Activated CD8-positive, alpha-beta memory T cell treated with anti-CD3 and anti-CD28 coated beads for 1 hour (primary cell): ENCODE measurements at places on chromosomes 7 and 10.

DNA sequence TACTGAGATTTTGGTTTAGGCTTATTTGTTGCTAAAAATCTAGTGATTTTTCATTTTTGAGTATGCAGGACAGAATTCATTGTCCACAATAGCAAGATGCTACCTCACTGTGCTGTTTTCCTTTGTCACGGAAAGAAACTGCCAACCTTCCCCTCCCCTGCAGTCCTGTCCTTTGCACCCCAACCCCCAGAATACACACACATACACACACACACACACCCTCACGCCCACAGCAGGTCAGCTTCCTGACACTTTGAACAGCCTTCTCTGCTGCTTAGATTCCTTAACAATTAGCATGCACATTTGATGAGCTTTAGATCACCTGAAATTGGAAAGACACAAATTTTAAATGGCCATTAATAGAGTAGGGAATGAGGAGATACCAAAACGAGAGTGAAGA, 32.1 kb downstream of the ARMC3 start:
- no peak for DNase-seq

DNA sequence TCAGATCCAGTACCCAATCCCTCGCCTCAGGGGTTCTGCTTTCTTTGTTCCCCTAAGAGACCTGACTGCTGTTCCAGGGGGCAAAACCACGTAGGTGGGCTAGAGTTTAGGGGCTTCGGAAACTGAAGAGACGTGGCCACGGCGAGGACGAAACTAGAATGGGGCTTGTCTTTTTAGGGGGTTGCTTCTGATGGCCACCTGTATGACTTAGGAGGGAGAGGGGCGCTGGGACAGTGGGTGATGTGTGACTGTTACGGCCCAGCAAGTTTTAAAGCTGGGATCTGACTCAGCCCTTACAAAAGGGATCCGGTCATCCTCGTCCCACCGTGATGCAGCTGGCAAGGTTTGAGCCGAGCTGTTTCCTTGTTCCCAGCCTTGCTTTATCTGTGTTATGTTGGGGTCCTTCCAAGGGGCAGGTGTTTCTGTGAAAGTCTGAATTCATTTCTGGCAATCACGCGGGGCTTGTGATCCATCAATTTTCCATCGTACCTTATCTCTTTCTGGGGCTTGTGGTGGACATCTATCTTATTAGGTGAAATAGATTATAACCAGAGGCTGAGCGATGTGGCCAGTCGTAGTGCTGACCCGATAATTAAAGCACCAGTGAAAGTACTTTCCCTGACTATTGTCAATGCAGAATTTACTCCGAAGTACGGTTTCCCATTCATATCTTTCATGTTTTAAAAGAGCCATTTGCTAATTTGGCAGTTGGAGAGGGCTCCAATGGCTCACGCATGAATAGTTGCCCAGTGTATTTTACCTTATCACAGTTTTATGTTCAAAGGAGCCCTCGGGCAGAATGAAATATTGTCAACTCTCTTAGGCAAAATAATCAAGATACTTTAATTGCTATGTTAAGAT, 830 bp downstream of the MET start:
- DNase-seq, result no peak

- DNase-seq, result no peak
Observed at GRCh38 chr10:113916053-113916452, 61.6 kb downstream of the NHLRC2 start.

- DNase-seq, result no peak
Observed at GRCh38 chr7:134875867-134876266, 96.4 kb downstream of the CALD1 start.

GRCh38 chr10:45602082-45602730, 70.4 kb downstream of the ZFAND4 start:
- DNase-seq, result no peak

GRCh38 chr10:124344931-124345330, 73.8 kb downstream of the OAT start:
- DNase-seq, result no peak

GRCh38 chr7:64277630-64278029, 36.1 kb upstream of the ZNF736 start:
- DNase-seq, result no peak

- DNase-seq, result no peak
Observed at GRCh38 chr7:2851497-2851896, 7.4 kb upstream of the GNA12 start.

GRCh38 chr7:22356701-22357310, at the start of gene RAPGEF5:
Gene RAPGEF5 (minus strand): TSS chr7:22357154. CDS start chr7:22357060, 94 bp downstream.
- no peak for DNase-seq

DNA sequence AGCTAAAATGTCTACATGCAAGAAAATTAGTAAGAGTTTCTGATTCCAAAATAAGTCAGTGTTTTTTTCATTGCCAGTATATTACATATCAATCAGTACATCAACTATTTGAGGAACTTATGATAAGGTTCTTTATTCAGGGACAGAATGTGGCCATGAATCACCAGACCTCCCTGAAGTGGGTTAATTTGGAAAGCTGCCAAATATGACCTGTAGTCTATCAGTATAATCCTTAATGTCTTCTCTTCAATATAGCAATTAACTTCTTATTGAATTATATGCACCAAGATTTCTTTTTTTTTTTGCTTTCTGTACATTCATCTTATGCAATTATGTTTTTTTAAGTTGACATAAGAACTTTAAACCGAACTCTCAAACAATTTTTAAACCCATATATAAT, 714.5 kb upstream of the POT1 start:
- DNase-seq, result no peak

DNA sequence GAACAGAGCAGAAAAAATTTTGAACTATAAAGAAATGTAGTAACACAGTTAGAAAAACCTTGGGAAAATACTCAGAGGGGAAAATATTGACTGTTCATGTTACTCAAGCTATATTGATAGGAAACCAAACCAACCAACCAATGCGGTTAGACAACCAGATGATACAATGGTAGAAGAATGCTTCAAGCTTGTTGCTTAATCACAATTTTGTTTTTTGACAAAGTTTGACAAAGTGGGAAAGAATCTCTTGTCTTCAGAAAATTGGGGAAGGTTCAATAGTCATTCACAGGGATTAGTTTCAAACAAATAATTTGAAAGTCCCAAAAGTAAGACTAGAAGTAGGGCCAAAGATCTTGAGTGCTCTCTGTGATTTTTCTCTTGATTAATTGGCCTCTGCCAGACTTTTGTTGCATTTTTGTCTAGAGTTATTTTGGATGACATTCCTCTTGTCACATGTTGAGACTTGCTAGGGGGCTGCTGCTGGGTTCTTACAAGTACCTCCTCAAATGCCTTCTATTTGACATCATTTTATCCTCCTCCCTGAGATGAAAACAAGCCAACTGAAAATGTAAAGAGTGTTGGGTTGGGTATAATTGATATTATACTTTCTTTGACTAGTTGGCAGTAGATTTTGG, 233.1 kb upstream of the PHYHIPL start:
- DNase-seq, result no peak

GRCh38 chr7:74115326-74115725, 31.7 kb downstream of the LIMK1 start:
- no peak for DNase-seq

- no peak for DNase-seq
Observed at GRCh38 chr10:66321723-66322665, 603.8 kb upstream of the LRRTM3 start.

GRCh38 chr10:31595992-31596391, 277.0 kb downstream of the ZEB1 start:
- DNase-seq, result no peak
